ENCODE measurements at places on chromosomes 12 and 14. TPM values are rescaled to one million over a fixed set of nuclear protein-coding genes. Genes with fewer than 3 reads are reported as not detected.
A peak's percentile ranks its signal among the peaks of the same experiment; 100 is the strongest.

GRCh38 chr12:86774841-86775388, 518.7 kb upstream of the MGAT4C start:
- no peak for DNase-seq

DNA sequence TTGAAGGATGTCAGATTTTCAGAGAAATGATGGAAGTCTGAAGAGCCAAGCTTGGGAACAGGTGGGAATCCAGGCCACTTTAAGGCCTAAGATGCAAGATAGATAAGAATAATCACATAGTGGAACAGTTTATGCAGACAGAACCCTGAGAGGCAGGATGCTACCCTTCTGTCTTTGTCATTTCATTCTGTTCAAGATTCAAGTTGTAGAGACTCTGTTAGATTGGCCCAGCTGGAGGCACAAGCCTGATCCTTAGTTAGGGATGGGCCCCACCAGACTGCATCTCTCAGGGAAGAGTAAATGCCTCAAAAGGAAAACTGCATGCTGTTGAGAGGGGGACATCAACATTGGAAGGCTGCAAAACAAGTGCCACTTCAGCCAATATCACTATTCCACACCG, 287.0 kb downstream of the PCNX1 start:
- DNase-seq = no peak

GRCh38 chr14:36716614-36717184, 55.0 kb downstream of the PAX9 start:
- no peak for DNase-seq

- peak; percentile 0 for DNase-seq
These were observed at the start of gene GDF3 for GRCh38 chr12:7695566-7696197. GDF3 (minus strand) TSS chr12:7695775; CDS start chr12:7695728, 47 bp downstream.

DNA sequence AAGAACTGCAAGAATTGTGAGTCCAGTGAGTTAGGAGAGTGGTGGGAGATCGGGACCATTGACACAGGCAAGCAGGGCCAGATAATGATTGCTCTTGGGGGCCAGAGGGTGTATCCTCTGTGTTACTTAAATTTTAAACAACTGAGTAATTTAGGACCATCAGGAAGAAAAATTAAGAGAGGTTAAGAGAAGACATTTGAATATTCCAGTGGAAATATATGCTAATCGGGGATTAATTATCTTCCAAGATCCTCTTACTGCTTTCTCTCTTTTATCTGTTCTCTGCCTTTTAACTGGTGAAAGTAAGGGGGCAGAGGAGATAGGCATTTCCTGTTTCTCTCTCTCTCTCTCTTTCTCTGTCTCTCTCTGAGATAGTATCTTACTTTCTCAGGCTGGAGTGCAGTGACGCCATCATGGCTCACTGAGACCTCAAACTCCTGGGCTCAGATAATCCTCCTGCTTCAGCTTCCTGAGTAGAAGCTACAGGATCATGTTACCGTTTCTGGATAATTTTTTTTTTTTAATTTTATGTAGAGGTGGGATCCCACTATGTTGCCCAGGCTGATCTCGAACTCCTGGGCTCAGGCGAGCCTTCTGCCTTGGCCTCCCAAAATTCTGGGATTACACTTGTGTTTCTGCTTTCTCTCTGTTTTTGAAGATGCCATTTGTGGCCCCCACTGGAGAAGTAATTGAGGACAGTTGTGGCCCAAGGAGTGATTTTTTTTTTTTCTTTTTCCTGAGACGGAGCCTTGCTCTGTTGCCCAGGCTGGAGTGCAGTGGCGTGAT, 85.1 kb downstream of the DIP2B start:
- DNase-seq = peak; percentile 90

DNA sequence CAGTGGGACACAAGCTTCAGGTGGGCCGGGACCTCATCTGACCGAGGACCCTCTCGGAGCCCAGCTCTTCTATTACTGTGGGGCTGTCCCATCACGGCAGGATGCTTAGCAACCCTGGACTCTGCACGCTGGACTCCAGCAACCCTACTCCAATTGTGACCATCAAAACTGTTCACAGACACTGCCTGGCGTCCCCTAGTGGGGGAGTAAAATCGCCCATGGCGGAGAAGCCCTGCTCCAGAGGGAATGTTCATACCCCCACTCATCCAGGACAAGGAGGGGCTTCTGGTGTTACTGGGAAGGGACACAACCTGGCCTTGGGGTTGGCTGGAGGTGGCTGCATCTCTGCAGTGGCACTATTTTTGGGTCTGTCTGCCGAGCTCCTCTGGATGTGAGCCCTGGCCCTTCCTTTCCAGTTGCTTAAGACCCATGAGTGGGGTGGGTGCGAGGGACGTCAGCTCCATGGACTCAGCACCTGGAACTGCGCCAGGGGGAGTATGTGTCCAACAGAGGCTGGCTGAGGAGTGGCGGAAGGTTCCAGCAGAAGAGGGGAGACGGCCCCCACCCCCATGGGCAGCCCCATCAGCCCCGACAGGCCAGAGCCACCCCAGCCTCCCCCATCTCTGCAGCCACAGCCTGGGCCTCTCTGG, 103.8 kb downstream of the RFLNA start:
- DNase-seq = no peak

DNA sequence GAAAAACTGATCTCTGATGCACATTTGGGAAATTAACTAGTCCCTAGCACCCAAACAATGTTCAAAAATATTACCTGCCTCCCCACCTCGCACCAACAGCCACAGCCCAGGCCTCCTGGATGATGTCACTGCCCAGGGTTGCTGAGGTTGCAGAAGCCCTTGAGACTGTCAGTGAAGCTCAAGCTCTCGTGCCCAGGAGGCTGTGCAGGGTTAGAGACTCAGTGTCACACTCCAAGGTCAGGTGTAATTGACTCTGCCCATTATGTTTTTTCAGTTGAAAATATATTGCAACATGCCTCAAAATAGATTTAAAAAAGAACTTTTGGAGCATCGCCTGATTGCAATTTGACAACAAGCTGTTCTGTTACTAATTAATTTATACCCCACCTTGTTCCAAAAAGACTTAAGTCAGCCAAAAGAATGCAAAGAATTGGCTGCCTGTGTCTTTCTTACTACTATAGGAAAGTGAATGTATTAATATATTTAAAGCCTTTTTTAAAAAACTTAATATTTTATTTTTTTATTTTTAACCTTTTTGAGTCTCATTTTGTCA, 72.3 kb downstream of the CMAS start:
- DNase-seq = no peak

OR6C2 gene
- not detected for total RNA-seq

GRCh38 chr14:68891851-68892660, 87.0 kb downstream of the ACTN1 start:
- DNase-seq = peak; percentile 6

DNA sequence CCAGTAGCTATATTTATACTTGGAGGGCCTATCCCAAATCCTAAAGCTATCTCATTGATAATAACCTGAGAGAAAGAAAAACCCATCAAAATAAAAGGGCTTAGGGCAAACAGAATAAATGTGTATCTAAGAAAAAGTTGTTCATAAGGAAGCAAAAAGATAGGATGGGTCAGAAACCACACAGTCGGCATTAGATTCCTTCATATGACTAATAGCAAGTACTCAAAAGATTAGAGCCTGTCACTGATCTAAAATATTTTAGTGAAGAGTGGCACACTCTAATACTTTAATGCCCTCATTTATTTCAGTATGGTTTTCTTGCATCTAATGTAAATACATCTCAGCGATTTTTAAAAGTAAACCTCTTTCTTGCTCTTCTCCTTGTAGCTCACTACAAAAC, 17.1 kb upstream of the NAV3 start:
- peak; percentile 8 for DNase-seq

DNA sequence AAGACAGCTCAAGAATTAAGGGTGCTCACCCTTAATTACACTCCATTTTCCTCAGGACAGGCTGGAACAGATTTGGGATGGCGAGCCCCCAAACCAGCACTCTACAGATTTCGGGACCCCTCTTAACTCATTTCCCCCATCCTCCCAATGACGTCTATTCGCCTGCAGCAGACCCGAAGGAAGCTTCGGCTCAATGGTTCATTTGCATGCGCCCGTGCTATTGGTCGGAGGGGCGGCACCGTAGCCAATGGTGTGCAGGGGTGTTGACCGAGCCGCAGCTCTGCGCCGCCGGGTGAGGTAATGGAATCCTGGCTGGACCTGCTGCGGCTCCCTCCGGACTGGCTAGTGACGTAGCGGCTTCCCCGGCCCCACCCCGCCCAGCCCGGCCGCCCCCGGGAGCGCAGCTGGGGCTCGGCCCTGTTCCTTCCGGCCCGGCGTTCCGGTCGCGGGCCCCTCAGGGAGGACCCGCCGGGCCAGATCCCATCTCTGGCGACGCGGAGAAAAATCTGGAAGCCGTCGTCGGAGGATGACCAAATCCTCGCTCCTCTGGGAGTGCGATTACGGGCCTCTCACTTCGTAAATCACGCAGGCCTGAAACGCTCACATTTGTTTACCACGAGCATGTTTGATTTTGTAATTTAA, 18.3 kb upstream of the NR4A1 start:
- peak; percentile 92 for DNase-seq

- DNase-seq = no peak
These were observed 224.6 kb downstream of the ANO2 start for GRCh38 chr12:5720381-5721005.

ZNF10 gene
- total RNA-seq = 4.6 TPM

DNA sequence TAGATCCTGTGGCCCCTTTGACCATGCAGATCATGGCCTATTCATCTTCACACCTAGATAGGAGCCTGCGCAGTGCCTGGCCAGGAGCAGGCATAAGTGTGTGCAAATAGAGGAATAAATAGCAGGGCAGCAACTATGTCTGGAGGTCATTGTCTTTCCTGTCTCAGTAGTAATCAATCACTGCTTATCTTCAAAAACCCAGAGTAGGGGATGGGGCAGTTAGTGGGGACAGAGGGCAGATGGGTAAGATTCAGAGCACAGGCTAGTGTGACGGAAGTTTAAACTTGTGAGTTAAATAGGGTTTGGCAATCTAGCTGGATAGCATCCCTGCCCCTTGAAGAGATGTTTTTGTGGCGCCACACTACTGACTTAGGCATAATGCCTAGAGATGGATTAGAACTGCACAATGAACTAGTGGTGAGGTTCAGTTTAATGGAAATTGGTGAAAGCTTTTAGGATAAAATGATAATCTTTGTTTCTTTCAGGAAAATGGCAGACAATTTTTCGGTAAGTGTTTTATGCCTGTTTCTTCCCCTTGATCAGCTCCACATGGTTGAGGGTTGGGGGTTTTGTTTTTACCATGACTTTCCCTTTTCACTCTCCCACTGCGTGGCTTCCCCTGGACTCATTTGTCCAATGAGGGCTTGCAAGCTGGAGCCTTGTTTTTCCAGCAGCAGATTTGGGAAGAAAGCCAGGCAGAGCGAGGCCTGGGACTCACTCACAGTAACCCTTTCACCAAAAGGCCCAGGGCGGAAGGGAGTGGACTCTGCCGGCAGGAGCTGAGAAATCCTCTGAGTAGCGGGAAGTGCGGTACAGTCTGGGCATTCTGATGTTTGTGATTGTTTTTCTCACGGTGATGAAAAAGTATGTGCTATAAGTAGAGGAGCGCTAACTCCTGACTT, 8.1 kb downstream of the LGALS3 start:
- DNase-seq = no peak

All from A172 (cell line).